ENCODE measurements at places on chromosomes 4 and X.

GRCh38 chr4:139078926-139079325 is 63.3 kb downstream of the NOCT start:
- no peak for DNase-seq

- DNase-seq, result peak; percentile 4
Observed at GRCh38 chr4:124321364-124321763, 391.2 kb downstream of the ANKRD50 start.

DNA sequence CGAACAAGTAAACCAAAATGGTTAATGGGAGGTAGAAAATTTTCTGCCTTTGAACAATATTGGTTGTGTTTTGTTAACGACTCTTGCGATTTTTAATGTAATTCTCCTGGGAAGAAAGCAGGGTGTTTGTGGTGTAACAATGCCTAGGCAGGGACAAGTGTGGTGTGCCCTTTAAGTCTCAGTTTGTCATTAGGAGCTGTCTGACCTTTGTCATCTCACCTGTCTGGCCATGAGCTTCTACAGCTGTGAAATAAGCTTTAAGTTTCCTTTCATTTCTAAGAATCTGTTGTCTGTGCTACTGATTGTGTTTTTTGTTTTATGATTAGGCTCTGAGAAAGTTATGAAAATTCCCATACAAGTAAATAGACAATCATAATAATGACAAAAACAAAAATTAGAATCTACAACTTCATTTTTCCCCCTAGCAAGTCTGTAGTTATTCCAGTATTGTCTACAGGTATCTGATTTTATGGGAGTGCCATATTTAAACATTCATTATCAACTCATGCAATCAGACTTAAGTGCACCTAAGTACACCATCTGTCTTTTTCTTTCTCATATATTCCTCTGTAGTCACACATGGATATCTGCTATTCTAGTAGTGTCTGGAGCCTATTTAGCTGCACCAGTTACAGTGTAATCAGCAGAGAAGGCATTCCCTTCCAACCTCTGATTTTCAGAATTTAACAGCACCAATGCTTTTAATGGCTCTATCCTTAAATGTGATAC is 203.5 kb downstream of the PPARGC1A start:
- no peak for DNase-seq

DNA sequence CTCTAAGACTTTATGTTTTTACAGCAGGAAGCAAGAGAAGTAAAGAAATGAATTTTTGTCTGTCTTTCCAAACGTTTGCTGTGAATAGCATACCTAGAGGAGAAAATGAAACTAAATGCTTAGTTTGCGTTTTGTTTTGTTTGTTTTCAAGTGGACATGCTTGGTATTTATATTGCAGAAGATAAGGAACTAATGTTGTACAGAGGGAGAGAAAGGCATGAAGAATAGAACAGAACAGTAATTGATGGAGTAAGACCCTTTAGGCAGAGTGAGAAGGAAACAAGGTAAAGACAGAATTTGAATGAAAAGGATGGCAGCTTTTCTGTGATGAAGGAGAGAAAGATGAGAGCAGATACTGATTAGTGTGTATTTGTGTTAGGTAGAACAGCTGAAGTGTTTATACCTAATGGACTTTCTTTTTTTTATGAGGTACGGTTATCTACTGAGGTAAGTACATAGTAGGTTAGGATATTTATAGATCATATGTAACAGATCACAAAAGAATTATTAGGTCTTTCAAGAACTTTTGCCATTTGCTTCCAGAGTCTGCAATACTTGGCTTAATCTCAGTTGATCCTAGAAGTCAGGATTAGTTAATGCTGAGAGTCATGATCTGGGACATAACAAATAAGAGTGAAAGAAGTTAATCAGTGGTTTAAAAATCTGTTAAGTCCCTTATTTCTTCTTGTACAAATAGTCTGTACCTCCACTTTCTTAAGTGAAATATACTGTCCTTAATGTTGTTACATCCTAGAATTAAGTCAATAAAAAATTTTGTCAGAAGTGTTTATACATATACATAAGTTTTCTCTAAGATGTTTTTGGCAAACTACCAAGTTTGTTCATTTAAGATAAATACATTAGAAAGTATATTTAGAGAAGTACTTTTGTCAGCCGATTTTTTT is 36.8 kb downstream of the FABP2 start:
- peak; percentile 4 for DNase-seq

DNA sequence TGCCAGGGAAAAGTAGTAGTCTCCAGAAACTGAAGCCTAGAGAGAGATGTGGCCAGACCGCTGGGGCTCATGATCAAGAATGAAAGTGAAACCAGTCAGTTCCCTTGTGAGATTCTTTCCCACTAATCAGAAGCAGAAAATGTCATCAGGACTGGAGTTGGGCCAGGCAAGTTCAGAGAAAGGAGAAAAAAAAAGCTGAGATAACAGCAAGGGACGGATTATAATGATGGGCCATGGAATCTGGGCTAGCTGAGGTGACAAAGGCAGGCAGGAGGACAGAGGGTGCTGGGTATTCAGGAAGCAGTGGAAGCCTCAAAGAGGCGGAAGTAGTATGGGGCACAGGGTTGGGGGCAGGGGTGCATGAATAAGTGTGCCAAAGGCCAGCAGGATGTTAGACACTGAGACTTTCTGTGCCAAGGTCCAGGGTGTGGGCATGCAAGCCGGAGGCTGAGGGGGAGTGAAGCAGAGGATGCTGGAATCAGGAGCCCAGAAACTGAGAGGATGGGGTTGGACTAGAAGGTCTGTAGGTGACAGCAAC is 2.5 kb downstream of the CXorf38 start:
- peak; percentile 65 for DNase-seq

DNA sequence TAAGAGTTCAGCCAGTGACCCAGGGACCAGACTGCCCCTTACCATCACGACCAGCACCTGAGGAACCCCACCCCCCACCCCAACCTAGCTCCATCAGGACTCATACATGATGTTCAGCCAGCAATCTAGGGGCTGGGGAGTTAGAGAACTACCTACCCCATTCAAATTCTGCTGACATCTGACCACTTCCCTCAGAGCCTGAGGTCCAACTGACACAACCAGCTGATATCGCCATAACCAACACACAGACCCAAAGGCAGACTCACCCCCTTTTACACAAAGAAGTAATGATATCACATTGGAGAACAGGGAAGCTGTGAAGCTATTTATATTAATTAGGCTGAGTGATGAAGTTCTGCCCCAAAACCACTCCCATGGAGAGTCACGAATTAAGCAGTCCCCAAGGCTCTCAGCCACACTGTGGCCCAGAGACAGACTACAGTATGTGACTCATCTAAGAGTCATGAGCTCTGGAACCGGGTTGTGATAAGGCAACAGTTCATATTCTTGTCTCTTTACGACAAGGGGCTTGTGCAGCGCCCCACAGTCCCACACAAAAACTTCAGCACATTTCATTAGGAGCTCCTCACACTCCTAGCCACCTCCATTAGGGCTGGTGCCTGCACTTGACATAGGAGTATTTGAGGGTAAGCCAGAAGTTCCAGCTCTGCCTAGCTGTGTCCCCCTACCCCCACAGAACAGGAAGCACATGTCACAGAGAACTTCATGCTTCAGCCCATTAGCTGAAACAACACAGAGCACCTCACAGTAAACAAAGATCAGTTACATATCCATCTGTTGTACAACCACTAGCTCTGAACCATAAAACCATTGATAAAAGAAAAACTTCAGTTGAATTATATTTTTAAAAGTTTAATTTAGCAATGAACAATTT is 184.7 kb upstream of the ZCCHC13 start:
- DNase-seq, result peak; percentile 61

Data from fibroblast of skin of right quadriceps (primary cell).